ENCODE measurements at places on chromosomes 7 and 10.

GRCh38 chr10:102752266-102752930 is 8.7 kb downstream of the WBP1L start:
- DNase-seq = no peak

- DNase-seq = no peak
Measured at GRCh38 chr10:24814568-24815313, 91.1 kb upstream of the ARHGAP21 start.

DNA sequence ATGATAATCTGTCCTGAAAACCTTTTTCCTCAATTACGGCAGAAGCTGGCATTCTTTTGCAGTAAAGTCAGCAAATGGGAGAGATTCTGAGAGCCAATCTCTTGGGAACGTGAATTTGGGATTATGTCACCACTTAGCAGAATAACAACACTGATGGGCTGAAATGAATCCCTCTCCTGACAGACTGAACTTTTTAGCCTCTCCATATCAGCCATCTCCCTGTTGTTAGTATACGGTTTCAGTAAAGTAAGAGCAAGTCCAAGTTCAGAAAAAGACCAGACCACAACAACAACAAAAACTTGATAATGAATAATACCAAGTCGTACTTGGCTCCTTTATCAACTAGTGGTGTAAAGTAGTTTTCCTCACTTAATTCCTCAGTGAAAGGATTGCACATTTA is 1048.8 kb downstream of the GATA3 start:
- no peak for DNase-seq

DNA sequence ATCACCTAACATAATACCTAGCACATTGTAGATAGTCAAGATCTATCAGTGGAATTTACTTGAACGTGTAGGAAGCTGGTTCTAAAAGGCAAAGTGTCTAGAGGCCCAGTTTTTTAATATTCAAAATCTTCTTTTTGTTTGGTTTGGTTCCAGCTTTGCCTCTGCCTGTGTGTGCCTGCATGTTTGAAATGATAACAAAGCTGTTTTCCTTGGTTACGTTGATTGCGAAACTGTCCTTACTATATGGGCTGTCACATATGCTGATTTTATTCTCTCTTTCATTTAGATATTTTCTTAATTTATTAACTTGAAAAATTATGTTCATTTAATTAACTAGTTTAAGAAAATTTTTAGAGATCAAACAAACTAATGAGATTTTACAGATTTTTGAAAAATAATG is 237.3 kb downstream of the SEMA3A start:
- DNase-seq = no peak

DNA sequence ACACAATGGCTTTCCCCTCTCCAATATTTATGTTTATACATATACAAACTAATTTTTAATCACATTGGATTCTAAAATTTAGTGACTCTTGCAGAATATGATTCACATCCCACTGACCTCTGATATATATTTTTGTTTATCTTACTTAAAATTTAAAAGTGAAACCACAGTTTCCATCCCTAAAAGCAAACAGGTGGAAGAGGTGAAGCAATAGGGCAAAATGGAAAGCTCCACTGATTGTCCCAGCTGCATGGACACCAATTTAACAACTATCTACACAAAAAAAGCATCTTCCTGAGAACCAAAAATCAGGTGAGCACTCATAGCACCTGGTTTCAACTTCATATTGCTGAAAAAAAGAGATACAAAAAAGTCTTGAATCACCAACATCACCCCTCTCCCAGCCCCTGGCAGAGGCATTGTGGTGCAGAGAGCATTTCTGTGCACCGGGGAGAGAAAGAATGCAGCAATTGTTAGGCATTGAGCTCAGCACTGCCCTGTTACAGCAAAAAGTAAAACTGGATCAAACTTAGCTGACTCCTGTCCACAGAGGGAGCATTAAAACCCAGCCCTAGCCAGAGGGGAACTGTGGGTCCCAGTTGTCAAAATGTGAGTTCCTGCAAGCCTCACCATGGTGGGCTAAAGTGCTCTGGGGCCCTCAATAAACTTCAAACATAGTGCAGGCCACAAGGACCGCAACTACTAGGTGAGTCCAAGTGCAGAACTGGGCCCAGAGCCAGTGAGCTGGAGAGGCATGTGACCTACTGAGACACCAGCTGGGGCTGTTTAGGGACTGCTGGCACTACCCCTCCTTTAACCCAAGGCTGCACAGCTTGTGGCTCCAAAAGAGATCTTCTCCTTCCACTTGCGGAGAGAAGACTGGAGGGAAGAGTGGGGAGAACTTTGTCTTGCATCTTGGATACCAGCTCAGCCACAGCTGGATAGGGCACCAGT is 92.1 kb downstream of the SIRT1 start:
- no peak for DNase-seq

DNA sequence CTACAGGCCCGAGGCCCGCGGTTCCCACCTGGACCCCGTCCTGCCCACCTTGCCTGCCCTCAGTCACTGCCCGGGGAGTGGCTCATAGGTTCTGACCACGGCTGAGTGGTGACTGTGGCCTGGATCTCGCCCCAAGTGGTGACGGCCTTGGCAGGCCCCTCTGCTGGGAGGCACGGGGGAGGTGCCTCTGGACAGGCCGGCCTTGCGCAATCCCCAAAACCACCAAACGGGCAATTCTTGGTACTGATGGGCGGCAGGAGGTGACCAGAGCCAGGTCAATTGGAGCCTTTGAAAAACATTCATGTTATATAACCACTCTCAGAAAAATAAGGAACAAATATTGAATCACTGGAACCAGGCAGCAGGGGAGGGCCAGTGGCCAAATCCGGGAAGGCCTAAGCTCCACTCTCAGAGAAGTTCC is 83.4 kb downstream of the PRKAG2 start:
- DNase-seq = no peak

GRCh38 chr10:72170263-72170662 is 45.5 kb upstream of the ANAPC16 start:
- no peak for DNase-seq

GRCh38 chr10:8300925-8301324 is 246.4 kb downstream of the GATA3 start:
- DNase-seq = no peak

DNA sequence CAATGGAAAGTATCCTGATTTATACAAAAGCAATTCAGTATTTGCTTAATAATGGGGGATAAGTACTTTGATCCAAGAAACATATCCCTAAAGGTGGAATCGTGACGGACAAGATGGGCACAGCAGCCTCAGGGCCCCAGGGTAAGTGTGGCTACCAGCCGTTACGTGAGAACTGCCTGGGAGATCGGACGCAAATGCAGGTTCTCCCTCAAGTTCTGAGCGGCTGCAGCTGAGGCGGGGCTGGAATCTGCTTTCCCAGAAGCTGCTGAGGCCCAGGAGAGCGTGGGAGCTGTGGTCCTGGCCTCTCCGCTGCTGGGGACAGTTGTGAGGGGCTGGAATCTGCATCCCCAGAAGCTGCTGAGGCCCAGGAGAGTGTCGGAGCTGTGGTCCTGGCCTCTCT is 13.5 kb downstream of the FOXL3 start:
- no peak for DNase-seq

DNA sequence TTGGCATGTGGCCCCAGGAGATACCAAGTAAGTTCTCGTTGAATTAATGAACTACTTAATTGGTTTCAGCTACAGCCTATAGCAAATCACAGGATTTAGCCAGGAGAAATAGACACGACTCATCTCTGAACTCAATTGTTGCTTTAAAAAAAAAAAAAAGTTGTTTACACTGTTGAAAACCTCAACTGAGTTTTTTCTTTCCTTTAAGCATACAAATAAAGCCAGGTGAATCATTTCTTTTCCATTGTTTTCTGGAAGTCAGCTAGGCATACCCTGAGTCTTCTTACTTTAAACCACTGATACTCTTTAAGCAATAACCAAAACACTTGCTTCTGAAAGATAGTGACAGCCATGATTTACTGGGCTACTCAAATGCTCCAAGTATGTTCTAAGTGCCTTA is 755 bp downstream of the FRMPD2 start:
- DNase-seq = no peak

DNA sequence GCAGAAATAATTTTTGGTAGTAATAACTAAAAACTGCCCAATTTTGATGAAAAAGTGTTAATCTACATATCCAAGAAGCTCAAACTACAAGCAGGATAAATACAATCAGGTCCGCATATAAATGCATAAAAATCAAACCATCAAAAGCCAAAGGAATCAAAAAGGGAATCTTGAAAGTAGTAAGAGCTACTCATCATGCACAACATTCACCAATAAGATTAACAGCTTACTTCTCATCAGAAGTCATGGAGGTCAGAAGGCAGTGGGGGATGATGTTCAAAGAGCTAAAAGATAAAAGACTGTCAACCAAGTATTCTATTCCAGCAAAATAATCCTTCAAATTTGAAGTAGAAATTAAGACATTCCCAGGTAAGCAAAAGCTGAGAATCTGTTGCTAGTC is 76.4 kb downstream of the CRPPA start:
- DNase-seq = no peak

GRCh38 chr10:70233109-70233938 is at the start of gene PPA1:
Gene PPA1, minus strand, starts transcription at chr10:70233429. Its CDS starts 102 bp downstream, at chr10:70233327.
- peak; percentile 95 for DNase-seq

DNA sequence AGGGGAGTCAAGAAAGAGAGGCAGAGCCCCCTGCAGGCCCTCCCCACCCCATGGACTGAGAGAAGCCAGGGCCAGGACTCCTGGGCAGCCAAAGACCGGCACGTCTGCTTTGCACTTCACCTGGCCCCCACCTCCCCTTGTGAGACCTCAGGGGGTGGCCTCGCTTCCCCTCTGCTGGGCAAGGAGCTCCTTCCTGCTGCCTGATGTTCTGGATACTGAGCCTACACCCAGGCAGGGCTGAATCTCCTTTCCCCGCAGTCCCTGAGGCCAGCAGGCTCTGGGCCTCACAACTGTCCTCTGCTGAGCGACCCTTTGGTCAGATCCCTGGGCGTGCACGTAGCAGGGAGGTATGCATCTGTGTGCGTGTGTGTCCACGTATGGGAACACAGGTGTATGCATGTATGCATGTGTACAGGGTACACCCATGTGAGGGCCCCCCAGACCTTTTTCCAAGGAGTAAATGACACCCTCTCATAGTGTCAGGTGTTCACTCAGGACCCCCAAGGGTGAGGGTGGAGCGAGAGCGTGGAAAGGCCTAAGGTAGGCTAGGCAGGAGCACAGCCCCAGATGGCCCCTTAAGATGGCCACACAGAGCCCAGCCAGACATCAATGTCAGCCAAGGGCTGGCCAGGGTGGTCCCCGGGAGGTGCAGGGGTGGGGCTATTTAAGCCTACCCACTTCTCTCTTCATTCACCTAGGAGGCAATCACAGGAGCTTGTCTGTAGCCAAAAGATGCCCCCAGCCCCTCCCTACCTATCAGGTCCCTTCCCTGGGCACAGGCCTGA is 1.9 kb upstream of the RET start:
- DNase-seq = no peak

DNA sequence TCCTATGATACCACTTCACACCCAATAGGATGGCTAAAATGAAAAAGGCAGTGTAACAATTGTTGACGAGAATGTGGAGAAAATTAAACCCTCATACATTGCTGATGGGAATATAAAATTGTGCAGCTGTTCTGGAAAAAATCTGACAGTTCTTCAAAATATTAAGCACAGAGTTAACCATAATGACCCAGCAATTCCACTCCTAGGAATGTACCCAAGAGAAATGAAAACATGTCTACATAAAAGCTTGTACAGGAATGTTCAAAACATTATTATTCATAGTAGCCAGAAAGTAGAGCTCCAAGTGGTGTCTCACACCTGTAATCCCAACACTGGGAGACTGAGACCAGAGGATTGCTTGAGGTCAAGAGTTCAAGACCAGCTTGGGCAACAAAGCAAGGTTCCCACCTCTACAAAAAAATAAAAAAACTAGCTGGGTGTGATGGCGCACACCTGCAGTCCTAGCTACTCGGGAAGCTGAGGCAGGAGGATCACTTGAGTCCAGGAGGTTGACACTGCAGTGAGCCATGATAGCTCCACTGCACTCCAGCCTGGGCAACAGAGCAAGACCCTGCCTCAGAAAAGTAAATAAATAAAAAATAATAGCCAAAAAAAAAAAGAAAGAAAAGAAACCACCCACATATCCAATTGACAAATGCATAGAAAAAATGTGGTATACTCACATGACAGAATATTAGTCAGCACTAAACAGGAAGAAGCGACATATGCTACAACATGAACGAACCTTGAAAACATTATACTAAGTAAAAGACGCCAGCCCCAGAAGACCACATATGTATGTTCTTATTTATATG is 5.0 kb downstream of the RHEB start:
- no peak for DNase-seq

GRCh38 chr7:113267271-113267670 is 148.9 kb upstream of the SMIM30 start:
- DNase-seq = no peak

DNA sequence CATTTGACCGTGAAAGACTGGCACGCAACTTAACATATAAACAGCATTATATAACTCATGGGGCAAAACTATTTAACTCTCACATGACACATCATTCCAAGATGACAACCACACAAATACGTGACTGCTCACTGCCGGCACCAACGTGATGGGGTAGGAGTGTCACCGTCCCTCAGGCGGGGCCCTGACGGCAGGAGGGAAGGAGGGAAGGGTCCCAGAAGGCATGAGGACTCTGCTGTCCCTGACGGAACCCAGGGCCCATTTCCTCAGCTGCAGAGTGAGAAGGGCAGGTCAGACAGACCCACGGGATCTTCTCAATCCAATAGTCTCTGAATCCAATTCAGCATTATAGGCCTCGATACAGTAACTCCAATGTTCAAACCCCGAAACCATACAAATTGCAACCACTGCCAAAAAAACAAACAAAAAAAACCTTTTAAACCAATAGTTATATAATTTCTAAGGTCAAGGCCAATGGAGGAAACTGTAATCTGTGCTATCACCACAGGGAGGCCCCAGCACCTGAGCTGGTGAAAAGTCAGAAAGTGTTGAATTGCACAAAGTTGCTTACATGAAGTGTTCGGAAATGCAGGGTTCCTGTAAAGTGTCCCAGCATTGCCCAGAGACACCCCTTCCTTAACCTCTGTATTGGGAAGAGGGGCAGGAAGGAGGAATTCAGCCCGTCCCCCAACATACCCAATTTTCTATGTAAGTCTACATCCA is 137.4 kb downstream of the TNS3 start:
- DNase-seq = no peak

- DNase-seq = no peak
Measured at GRCh38 chr10:24958091-24958720, 5.8 kb upstream of the PRTFDC1 start.

DNA sequence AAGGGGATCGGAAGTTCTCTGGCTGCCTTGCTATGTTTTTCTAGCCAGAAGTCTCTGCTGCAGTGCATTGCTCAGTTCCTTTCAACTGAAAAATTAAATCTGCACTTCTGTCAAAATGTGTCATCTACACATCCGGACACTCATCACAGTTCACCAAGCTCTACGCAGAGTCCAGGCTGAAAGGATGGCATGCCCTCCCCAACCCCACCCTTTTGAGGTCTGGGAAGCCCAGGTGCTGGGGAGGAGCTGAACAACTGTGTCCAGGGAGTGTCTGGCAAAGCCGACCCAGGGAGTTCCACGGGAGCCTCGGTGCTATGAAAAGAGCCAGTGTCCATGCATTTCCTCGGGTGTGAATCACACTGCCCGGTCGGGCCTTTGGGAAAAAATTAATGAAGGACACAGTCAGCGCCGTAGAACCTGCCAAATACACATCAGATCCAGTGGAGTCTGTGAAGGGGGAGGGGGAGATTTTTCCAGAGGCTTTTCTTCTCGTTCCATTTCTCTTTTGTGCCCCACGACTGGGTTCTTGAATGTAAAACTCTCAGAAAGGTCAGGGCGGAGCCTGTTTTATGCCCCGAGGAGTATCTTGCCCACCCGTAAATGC is 757 bp upstream of the PALS2 start:
- DNase-seq = peak; percentile 30

GRCh38 chr10:5514226-5514850 is 10.4 kb upstream of the CALML3 start:
- no peak for DNase-seq

- DNase-seq = no peak
Measured at GRCh38 chr10:117239051-117239450, 1.9 kb upstream of the SLC18A2 start.
